SK-N-SH (cell line): ENCODE measurements at places on chromosomes 2 and 18.
A peak's percentile ranks its signal among the peaks of the same experiment; 100 is the strongest.

- no peak for DNase-seq
Observed at GRCh38 chr2:166167449-166167848, 39.6 kb upstream of the SCN1A start.

DNA sequence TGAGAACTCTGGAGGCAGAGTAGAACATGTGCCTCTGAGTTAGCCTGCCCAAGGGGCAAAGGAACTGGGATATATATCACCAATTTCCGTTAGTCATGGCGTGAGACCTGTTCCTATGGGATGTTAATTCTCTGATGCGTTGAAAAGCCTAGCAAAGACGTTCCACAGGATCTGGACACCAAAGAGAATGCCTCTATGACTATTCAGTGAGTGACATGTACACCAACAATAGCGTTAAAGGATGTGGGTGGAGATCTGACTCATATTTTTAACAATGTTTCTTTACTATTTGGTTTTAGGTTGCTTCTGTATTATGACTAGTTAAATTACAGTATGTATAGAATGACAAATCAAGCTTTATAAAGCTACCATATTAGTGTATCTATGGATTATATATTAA is 320.9 kb upstream of the MC4R start:
- DNase-seq: no peak

DNA sequence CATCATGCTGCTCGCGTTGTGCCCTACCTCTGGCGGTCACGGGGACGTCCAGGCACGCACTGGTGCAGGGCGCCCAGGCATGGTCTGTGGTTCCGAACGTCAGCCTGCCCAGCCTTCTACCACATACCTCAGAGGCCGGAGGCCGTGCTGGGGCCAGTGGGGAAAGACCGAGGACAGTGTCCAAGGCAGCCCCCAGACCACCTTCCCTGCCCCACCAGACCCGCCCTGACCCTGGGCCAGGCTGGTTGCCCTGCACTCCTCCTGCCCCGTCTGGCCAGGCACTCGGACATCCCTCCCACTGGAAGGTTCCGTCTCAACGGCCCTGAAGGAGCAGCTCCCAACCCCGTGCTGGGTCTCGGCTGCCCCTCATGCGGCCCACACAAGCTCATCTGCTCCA is 32.8 kb downstream of the SLC66A2 start:
- no peak for DNase-seq

- DNase-seq: no peak
Observed at GRCh38 chr2:160246356-160246755, 46.3 kb upstream of the ITGB6 start.

- DNase-seq: no peak
Observed at GRCh38 chr2:113894156-113894743, 4.4 kb downstream of the ACTR3 start.

DNA sequence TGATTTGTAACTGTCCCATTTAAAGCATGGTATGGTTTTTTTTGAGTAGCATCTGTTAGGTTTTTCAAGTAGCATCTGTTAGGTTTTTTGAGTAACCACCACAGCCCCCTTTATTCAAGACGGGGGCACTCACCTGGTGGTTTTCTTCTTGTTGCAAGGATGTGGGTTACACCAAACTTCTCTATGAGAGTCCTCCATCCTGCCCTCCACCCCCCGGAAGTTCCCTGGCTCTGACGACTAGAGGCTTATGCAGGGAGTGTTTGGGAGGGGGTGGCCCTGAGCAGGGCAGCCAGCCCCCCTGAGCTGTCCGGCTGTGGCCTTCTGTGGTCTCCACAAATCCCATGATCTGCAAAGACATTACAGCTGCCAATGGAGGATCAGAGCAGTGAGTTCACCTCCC is 39.3 kb downstream of the MTCL1 start:
- no peak for DNase-seq

DNA sequence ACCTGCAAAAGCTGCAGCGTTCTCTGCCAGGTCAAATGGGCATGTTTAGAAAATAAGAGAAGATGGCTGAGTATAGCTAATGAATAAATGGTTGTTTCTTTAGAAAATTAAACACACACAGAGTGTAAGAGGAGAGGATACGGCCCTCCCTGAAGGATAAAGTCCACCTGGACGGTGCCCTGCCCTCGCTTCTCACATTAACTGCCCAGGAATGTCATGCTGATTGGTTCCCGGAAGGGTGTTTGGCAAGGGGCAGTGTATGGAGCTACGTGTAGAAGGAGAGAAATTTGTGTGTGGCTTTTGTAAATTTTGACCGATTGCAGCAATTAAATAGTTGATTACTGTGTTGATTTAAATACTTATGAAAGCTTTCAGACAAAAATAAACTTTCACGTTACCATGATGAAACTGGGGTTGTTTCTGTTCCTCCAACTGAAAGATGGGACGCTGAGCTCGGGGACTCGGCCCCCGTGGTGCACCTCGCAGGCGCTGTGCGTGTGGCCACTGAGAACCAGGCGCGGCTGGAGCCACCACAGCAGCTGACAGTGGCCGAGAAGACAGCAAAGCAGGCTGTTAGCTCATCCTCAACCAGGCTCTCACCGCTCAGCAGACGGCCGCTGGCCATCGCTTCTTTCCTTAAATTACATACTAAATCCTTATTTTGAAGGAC is 22.7 kb downstream of the MPPE1 start:
- DNase-seq: no peak

- DNase-seq: no peak
Observed at GRCh38 chr2:163711258-163711657, 24.6 kb downstream of the FIGN start.

DNA sequence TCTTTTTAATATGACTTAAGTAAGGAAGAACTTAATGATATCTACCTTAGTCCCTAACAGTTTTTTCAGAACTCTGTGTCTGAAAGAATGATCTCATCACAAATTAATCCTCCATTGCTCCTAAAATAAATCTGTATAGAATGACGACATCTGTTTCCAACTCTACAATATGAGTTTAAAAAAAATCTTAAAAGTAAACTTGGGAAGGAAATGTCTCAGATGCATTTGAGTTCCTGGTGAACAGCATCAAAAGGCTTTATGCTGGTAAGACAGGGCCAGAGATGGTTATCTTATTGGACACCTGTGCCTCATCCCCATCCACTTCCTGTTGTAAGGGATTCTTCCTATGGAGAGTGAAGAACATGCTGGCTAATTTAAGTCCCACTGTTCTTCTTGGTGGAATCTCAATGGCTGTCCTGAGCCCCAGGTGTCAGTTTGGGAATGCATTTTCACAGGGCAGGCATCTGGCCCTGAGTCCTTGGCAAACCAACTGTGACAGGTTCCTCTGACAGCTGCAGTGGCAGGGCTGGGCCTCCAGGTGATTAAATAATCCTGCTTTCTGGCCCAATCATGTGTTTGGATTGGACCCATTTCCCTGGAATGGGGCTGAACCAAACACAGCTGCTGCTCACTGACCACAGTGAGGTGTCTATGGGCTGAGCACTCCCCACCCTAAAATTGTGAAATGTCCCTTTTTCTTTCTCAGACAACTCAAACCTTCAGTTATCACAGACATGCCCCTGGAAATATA is 12.9 kb upstream of the NCKAP5 start:
- no peak for DNase-seq

DNA sequence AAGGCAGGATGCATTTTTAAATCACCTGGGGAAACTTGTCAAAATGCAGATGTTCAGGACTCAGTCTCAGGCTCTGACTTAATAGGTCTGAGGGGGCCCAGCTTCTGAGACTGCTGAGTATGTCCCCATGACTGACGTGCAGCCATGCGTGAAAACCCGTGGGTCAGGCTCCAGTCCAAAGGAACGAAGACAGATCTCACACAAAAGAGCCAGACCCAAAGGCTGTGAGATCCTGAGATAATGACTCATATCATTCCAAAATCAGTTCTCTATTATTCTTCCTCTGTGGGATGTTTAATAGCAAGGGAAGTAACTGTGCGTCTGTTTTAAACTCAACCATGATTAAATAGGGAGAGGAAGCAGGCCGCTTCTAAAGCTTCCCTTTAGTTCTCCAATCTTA is 107.4 kb upstream of the ACAA2 start:
- DNase-seq: peak; percentile 48

DNA sequence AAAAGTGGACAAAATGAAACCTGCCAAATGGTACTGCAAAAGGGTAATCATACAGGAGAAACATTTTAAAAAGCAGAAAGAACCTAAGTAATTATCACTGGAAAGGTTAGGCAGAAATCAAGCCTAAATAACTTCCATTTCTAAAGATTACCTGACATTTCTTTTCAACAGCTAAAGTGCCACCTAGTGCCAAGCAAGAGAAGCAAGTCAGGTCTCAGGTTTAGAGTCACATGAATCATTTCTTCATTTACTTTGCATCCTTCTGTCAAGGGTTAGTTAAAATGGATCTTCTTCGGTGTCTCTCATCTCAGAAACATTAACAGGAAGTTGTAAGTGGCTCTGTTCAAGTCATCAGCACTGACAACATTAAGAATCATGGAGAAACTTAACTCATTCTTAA is 90.3 kb downstream of the AKAIN1 start:
- no peak for DNase-seq

GRCh38 chr2:39469807-39470206 is 32.7 kb upstream of the MAP4K3 start:
- DNase-seq: no peak

DNA sequence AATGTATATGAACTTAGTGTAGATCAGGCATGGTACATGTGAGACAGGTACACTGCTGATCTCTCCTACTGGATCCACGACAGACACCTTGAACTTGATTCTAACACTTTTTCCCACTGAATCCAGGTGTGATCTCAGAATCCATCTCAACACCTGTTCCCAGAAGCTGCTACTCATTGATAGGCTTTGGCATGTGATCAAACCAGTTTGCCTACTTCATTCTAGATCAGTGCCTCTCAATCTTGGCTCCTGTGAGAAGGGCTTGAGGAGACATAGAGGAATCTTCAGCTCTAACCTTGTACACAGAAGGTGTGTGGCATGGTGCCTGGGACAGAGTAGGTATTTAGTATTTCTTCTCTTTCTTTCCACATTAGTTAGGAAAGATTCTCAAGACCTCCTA is 212.3 kb upstream of the ATP5MC3 start:
- no peak for DNase-seq

- DNase-seq: no peak
Observed at GRCh38 chr18:13305301-13305700, 86.7 kb downstream of the LDLRAD4 start.

DNA sequence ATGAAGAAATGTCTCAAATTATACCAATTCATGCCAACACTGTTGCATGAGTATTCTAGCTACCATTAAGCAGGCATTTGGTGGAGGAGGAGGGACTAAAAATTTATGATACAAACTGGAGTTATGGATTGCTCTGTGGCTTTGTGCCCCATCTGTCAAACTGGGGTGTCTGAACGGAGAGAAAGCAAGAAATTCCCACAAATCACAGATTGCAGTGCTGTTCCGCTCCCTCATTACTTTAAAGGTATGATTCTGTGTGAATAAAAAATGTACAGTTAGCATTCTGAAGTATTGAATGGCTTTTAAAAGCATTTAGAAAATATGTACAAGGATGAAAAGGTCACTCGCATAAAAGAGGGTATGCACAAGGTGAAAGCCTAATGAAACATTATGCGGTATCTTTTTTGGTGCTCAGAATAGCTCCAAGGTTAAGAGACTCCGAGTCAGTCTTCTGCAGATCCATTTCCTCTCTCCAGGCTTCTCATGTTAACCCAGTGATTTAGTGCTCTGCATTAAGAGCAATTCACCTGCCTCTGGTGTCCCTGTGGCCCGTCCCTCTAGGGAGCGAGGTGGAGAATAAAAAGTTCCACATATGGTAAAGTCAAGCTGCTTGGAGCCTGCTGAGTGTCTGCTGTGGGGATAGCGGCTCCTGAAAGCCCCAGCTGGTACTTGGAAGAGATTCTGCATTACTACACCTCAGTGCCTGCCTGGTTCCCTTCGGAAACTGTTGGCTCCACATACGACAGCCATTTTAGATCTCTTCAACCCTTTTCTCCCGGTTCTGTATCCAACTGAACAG is 184.2 kb downstream of the ZNF521 start:
- no peak for DNase-seq

DNA sequence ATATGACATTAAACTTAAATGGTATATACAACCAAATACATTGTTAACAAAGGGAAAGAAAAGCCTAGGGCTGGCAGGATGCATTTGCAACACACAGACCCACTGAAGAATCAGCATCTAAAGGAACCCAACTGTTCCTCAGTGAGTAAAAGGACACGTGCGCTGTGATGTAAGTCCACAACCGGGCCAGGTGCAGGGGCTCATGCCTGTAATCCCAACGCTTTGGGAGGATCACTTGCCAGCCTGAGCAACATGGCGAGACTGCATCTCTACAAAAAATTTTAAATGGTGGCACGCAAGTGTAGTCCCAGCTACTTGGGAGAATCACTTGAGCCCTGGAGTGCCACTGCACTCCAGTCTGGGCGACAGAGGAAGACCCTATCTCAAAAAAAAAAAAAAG is 3.9 kb downstream of the DTNB start:
- DNase-seq: no peak

GRCh38 chr2:85806358-85807118 is 52.7 kb downstream of the ATOH8 start:
- DNase-seq: no peak

DNA sequence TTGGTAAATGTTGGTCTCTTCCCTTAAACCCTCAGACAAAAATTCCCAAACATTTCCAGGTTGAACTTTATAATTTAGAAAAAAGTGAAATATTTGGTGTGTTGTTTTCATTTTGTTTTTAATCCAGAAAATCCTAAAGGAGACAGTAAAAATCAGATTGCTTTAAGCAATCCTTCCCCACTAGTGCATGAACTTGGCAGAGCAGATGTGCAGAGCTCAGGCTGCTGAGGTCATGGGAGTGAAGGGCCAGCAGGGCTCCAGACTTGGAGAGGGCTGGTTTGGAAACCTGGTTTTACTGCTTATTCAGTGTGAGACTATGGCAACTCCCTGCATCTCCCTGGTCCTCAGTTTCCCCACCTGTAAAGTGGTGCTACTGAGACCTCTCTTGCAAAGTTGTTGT is 66.7 kb upstream of the TEX51 start:
- no peak for DNase-seq

DNA sequence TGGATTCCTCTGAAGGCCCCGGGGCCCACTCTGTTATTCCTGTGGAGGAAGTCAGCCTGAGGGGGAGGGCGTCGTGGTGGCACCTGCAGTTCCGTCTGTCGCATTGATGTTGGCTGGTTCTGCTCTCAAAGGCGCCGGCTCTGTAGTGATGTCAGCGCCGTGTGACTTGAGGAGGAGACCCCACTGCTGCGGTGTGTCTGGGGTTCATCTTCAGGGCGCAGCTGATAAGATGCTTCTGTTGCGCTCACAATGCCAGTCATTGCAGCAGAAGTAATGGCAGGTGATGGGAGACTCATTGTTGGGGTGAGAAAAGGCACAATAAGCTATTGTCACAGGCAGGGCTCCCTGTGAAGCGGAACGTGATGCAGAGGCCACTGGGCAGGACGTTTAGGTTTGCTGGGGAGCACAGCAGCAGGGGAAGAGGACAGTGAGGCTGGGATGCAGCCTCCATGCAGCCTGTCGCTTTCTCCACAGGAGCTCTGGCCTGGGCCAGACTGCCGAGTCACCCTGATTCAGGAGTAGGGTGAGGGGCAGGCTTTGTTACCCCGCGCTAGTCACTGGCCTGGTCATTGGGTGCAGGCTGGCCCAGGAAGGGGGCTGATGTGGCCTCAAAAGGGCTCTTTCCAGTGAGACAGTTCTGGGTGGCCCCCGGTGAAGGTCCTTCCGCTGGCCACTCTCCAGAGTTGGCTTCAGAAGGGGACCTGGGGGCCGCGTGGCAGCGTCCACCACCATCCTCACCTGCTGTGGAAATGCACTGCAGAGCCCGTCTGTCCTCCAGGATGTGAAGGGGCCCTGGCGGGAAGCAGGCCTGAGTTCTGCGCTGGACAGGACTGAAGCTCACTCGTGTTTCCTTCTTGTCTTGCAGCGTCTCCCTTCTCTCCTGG is 42.9 kb downstream of the SH3BP4 start:
- DNase-seq: no peak

- DNase-seq: no peak
Observed at GRCh38 chr2:14127765-14128164, 504.8 kb upstream of the LRATD1 start.
